LoVo (cell line): ENCODE measurements at places on chromosomes 13 and 19.

DNA sequence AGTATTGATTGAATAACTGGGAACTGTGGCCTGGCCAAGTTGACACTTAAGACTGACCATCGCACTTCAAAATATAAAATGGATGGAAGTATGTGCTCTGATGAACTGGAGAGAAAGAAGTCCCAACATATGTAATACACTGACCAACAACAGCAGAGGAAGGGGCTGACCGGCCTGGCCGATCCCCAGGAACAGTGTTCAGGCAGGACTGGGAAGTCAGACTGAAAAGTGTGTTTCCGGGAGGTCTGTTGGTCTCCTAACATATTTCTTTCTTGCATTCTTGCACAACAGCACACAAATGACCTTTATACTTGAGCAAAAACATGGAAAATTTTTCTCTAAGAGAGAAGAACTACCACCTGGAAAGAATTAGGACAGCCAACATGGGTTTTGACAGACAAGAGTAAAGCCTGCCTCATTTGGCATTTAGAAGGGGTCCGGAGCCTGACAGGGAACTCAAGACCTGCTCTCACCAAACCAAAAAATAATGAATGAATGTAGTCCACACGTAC is 297.8 kb downstream of the OXGR1 start:
- no peak for DNase-seq

- no peak for DNase-seq
Observed at GRCh38 chr19:16330806-16331690, 6.4 kb downstream of the KLF2 start.

DNA sequence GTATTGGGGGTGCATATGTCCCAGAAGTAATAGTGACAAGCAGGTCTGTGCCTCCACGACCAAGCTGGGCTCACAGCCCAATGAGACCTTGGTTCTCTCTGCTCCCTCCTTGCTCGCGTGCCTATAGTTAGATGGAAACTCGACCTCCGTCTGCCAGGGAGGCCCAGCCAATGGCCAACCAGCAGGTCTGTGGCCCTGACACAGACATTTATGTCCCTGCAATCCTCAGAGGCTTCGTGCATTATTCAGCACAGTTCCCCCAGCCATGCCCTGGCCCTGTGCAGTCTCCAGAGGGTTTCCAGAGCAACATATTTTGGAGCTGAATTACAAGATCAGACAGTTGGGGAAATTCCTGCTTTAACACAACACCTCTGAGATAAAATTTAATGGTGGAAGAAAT is 105.1 kb downstream of the UQCRFS1 start:
- no peak for DNase-seq

DNA sequence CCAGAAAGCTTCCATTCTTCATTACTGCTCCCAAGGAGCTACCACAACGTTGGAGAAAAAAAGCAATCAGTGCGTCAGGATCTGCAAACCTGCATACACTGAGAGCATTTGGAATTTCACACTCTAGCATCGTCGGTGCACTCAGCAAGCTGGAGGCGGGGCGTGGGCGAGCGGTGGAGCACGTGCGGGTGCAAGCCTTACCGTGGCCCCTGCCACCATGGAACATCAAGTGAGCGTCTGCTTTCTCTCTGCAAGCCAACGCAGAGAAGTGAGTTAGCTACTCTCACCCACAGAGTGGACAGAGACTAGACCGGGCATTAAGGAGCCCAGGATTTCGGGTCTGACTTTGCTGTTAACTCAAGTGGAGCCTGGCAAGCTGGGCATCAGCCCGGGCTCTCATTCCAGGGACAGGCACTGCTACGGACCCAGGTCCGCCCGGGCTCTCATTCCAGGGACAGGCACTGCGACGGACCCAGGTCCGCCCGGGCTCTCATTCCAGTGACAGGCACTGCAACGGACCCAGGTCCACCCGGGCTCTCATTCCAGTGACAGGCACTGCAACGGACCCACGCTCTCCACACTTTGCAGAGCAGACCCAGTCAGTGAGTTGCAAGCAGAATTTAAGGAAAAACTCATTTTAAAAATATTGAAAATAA is 124.1 kb upstream of the SPACA7 start:
- no peak for DNase-seq

DNA sequence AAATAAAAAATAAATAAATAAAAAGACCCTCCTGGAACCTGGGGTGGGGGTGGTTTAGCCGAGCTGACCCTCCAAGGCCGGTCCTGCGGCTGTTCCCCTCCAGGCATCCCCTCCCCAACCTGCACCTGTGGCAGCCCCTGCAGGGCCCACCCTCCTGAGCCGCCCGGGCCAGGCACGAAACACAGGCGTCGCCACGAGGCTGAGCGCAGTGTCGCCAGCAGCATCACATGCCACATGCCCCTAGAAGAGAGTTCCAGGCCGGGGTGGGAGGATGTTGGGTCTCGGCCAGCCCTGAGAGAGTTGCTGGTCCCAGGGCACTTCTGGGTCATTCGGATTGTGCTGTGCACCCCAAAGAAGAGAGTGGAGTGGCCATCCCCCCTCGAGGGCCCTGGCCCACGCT is 82.0 kb downstream of the KDM4B start:
- DNase-seq = no peak

DNA sequence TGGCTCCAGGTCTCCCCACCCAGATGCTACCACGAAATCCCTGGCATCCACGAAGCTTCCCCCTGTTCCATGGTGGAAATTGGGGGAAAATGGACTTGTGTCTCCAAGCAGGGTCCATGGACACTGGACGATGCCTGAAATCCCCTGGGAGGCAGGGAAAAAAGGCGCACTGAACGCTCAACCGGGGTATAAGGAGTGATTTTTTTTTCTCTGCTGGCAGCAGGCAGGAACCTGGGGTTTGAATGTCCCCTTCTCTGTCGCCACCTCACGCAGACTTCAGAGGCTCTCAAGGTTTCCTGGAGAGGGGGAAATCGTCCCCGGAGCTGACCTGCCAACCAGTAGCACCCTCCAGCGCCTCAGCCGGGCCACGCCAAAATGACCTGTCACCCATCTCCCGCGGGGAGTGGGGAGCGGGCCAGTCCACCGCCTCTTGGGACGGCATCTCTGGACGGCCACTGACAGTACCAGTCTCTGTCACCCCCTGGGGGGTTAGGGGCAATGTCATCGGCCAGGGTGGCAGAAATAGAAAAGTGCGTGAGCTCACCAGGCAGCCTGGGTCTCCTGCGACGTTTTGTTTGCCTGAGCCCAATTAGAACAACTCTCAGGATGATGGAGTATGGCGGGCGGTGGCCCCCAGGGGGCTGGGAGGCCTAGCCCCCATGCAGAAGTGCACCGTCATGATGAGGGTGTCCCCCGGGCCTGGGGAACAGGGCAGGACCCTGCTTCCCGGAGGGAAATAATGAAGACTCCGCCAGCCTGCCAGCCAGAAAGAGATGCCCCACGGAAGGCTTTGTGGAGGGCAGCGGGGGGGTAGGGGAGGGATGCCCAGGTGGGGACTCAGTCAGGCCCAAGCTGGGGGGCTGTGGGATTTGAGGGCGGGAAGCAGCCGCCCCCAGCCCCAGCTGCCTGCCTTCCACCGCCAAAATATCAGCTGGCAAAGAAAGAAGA is 2.6 kb downstream of the PTPRS start:
- no peak for DNase-seq

DNA sequence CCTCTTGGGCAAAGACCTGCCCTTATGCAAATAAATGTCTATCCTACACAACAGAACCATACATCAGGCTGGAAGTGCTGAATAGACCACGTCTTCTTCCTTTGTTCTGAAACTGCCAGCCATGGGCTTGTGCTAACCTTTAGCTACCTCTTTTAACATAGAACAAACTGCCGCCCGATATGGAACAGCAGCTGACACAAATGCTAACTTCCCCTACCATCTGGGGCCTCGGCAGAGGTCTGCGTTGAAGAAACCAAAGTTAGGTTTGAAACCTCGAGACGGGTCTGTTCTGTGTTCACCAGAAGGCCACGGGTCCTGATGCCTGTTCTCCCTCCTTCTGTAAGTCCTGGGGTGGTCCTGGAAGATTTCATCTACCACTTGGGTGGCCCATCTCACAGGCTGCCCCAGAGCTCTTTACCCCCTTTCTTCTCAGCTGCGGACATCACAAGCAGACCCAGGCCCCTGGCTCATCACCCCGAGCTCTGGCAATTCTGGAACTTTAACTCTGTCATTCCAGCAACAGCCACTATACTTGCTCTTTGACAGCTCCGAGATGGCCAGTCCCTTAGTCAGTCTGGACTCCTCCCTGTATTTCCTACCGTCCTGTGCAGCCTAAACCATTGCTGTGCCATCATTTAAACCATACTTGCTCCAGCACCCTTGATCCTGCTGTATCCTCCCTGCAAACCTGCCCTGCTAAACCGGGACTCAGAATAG is 146.7 kb downstream of the USP12 start:
- DNase-seq = no peak

DNA sequence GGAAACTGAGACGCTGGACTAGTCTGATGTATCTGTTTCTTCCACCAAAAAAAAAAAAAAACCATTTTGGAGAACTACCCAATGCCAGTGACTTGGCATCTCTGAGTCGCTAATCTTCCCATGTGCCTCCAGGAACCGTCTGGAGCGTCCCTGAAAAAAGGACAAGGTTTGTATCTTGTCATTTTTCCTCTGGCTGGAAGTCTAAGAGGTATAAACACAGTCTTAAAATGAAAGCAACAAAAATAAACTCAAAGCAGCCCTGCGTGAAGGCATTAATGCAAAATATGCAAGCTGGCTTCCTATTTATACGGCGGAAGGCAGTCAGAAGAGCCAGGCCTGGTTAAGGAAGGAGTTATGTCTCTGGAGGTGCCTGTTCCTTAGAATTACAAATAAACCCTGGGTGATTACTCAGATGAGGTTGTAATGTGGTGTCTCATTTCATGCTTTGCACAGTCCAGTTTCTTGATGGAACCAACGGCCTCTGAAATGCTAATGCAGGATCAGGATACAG is 20.3 kb downstream of the ACTN4 start:
- DNase-seq = no peak

DNA sequence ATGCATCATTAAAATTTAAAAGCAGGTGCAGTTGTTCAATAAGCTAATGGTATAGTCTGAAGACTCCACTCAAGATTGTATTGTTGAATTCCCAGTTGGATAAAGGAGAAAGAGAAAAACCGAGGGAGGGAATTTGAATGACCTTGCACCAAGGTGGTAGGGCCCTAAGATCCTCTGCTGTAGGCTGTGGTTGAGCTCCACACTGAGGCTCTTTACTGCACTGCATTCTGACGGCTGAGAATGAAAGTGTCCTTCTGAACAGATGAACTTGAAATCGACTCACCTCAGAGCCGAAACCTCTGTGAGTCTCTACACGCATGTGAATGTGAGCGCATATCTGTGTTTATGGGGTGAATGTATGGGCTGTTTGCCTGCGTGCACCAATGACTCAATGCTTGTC is 388.9 kb upstream of the DACH1 start:
- peak; percentile 11 for DNase-seq

GRCh38 chr13:99610702-99611289 is 109.5 kb downstream of the TM9SF2 start:
- no peak for DNase-seq

- peak; percentile 51 for DNase-seq
Observed at GRCh38 chr13:31625115-31625514, 114.2 kb upstream of the RXFP2 start.

GRCh38 chr13:46022481-46022880 is 30.1 kb downstream of the ZC3H13 start:
- DNase-seq = no peak

- no peak for DNase-seq
Observed at GRCh38 chr13:28056970-28057712, 43.2 kb downstream of the FLT3 start.

DNA sequence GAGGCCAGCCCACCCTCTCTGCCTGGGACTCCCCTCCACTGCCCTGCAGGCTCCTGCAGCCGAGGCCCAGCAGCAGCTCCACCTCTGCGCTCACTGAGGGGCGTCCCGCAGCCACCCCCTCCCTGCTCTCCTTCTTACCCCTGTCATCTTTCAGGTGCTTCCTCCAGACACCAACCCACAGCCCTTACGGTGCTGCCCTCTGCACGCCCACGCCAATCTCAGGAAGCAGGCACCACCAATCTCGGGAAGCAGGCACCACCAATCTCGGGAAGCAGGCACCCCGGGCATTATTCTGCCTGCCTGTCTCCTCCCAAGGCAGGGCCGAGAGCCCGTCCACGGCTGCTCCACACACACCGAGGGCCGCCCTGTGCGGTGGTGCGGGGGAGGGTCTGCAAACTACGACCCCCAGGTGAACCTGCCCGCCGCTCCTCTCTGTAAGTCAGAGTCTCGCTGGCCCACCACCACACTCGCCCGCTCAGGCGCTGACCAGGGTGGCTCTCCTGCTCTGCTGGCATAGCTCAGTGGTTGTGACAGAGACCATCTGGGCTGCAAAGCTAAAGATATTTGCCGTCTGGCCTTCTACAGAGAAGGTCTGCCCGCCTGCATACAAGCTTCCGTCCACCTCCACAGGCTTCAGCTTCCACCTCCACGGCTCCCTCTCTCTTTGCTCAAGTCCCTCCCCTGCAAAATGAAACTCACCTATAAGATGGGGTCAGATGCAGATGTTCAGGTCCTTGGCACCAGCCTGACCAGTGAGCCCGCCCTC is 2.9 kb downstream of the LSM7 start:
- no peak for DNase-seq
